ENCODE measurements at places on chromosomes 3 and 15.

DNA sequence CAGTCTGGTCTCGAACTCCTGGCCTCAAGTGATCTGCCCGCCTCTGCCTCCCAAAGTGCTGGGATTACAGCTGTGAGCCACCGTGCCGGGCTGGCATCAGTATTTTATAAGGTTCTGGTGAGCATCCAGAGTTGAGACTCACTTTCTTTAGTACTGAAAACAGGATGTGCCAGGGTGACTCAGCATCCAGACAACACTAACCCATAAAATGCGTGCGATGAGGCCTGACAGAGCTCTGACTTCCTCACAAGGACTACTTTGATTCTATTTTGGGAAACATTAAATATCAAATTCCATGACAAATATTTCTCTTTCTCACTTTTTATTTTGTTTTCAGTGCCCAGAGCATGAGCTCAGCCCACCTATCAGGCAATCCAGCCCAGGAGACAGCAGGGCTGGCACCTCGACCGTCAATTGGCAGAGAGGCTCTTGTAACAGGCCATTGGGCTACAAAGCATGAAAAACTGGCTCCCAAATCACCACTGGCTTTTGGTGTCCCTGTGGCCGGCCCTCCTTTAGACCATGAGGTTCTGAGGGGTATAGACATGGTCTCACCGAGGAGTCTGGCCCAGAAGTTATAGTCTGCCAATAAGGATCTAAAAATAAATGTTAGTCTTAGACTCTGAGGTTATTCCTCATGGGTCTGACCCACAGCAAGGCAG lies 75.0 kb downstream of the FEM1B start:
- DNase-seq, result no peak

- DNase-seq, result no peak
Measured at GRCh38 chr3:19149368-19149767, 1.1 kb downstream of the KCNH8 start.

DNA sequence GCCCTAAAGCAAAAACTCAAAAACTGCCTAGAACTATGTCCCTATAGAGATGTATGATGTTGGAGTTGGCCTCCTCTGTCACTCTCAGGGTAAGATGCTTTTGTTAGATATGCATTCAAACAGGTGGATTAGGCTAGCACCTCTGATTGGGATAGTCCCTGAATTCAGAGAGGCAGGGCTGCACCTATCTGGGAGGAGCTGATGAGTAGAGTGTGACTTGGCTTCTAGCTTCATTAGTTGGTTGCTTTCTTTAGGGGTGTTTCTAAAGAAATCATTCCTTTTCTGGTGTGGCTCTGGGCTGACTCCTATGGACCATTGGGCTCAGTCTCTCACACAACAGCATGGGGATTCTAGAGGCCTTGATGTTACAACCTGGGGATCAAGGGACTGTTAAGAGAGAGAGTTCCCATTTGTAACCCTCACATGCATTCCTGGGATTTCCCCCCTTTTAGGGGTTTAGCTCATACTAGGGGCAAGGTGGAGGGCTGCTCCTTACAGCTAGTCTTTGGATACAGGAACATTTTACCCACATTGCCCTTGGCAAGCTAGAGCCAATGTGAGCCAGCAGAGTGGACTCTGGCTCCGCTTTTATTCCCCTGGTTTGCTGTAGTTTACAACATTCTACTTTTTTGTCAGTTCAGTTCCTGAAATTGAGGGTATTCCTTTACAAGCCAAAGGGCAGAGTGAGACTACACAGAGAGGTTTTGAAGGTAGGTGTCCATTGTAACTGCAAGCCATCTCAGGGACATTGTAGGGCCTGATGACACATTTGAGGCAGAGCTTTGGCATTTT lies 7.5 kb downstream of the ZNF592 start:
- DNase-seq, result no peak

DNA sequence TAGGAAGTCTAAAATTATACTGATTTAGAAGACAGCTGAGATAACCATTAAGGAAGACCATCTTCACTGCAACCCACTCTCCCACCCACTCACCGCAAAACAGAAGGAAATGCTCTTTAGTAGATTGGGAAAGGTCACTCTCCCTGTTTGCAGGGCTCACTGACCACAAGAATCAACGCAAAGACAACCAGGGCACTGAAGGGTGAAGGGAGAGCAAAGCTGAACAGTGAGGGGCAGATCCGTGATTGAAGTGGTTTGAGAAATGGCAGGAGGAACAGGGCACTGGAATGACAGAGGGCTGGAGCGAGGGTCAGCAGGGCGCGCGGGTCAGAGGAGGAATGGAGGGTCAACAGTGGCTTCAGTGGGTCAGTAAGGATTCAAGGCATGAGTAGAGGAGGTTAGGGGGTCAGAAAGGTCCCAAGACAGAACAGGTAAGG lies 520 bp downstream of the MESD start:
- DNase-seq, result no peak

DNA sequence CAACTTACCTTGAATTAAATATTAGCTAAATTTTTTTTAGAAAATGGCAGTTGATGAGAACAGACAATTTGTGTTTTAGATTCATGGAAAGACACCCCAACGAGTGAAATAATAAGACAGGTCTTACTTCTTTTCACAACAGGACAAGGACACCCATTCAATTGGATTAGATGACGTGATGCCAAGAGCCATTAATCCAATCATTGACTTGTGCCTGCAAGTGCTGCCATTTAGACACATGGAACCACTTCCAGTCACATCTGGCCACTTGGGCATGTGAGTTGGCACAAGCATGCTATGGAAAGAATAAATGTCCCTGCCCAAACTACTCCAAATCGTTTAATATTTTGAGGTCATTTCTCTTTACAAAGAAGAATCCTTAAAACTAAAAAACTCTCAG lies 1308.8 kb downstream of the ROBO2 start:
- DNase-seq, result no peak

GRCh38 chr3:127886231-127886955 lies 28.6 kb upstream of the KBTBD12 start:
- DNase-seq, result no peak

GRCh38 chr15:70054366-70054765 lies 43.4 kb downstream of the TLE3 start:
- DNase-seq, result no peak

DNA sequence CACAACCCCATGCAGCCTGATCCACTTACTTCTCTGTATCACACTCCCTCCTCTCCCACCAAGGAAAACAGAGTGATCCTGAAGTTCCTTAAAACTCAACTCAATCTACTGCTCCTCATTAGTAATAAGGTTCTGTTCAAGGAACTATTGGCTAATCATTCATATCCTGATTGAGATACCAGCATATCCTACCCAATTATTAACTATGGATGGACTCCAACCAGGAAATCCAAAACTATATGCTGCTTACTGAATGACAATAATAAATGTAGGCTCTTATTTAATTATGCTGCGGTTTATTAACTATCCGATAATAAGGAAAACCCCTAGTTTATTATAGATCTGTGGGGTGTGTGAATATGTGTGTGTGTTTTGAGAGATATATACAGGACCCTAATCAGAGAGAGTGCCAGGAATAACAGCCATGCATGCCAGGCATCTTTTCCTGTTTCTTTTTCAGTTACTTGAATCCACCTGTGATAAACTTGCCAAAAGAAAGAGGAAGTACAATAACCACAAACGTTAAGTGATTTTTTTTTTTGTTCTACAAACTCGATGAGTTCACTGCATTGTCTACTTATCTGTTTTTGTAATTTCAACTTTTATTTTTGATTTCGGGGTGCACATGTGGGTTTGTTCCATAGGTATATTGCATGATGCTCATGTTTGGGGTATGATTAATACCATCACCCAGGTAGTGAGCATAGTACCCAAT lies 1031.7 kb upstream of the CFAP20DC start:
- no peak for DNase-seq

DNA sequence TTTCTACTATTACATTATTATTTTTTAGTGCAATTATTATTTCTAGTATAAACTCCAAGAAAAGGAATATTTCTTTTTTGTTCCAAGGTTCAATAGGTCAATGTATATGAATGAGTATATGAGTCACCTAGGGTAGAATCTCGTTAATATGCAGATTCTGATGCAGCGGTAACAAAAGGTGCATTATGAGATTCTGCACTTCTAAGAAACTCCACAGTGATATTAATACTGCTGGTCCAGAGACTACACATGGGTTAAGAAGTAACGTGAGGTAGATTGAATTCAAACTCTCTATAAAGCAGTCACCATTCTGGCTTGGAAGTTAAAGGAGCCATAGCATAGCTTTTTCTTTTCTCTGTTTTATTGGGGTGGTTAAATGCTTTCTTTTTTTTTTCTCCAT lies 596.2 kb upstream of the TBL1XR1 start:
- no peak for DNase-seq

GRCh38 chr3:4241595-4242170 lies 61.5 kb upstream of the SETMAR start:
- no peak for DNase-seq
